ENCODE measurements at places on chromosomes 4 and X. TPM values are rescaled to one million over a fixed set of nuclear protein-coding genes. Genes with fewer than 3 reads are reported as not detected.

- DNase-seq = no peak
Measured at GRCh38 chr4:150491132-150492049, 90.6 kb upstream of the MAB21L2 start.

- no peak for DNase-seq
Measured at GRCh38 chrX:40237731-40238178, 140.0 kb upstream of the BCOR start.

Gene VCX3A
- not detected for total RNA-seq

DNA sequence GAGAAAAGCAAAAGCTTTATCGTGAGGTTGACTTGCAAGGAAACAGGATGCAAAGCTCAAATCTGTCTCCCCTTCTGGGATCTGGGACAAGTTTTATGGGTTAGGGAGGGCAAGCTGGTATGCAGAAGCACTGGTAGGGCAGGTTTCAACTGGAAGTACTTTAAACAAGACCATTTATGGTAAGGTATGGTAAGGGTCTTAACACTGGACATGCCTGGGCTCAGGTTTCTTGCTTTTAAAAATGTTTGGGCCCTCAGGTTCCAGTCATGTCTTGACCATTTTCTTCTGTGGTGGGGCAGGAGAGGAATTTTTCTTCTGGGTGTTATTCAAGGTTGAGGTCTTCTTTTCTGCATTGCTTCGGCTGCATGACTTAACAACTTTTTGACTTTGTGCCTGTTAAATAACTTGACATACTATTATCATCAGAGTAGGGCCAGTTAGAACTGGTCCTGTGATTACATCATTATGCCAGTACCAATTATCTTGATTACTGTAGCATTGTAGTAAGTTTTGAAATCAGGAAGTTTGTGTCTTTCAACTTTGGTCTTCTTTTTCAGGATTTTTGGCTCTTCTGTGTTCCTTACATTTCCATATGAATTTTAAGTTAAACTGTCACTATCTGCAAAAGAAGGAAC is 33.7 kb downstream of the CD38 start:
- no peak for DNase-seq

DNA sequence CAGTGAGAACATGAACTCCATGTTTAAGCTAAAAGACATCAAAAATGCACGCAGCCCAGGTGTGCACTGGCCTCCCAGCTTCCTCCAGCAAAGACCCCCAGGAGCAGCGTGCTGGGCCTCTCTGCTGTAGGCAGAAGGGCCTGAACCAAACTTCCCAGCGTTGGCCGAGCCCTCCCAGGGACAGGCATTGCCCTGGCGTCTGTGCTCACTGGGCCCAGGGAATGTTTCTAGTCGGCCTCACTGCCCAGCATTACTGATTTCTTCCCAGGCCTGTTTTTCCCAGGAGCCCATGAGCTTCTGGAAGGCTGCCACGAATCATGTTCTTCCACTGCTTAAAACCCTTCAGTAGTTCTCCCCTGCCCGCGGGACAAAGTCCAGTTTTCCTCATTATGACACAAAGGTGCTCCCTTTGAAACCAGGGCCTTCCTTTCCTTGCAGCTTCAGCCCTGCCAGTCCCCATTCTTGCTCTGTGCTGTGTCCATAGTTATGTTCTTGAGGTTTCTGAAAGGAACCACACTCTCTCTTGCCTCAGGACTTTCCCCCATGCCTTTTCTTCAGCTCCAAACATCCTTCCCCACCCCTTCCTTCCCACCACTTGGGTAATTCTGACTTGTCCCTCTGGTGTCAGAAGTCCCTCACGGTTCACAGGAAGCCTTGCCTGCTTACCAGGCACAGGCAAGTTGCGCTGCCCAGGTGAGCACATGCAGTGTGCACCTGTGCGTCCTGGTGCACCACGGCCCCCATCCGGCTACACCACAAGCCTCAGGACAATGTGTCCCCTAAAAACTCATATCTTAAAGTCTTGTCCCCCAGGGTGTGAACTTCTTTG is 93.4 kb upstream of the ENPP6 start:
- no peak for DNase-seq

Gene ETDA
- total RNA-seq = not detected

Gene ADH6
- total RNA-seq = not detected

DNA sequence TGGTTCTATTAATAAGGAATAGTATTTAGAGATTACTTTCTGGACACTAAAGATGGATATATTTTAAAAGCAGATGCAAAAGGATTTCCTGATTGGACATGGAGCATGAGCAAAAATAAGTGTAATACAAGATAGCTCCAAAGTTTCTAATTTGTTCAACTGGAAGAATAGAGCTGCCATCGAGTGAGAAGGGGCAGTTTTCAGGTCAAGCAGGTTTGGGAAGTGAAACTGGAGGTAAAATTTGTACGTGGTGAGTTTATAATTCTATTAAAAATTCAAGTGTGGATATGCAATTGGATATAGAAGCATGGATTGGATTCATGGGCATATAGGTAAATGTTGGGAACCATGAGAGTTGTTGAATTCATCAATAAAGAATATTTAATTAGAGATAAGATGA is 31.8 kb downstream of the PRDM8 start:
- no peak for DNase-seq

Gene FHL1
- total RNA-seq = 12.4 TPM

Gene RRAGB
- total RNA-seq = 6.1 TPM

GRCh38 chr4:133565379-133565778 is 416.3 kb downstream of the PCDH10 start:
- DNase-seq = no peak

Gene SPANXN4
- not detected for total RNA-seq

DNA sequence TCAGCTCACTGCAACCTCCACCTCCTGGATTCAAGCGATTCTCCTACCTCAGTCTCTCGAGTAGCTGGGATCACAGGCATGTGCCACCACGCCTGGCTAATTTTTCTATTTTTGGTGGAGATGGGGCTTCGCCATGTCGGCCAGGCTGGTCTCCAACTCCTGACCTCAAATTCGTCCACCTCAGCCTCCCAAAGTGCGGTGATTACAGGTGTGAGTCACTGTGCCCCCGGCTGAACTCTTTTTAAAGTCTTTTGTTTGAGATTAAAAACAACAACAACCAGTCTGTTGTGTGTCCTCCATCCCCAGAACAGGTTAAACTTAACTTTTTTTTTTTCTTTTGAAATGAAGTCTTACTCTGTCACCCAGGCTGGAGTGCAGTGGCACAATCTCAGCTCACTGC is 36.3 kb upstream of the RBPJ start:
- DNase-seq = no peak

Gene REPS2
- not detected for total RNA-seq

- DNase-seq = no peak
Measured at GRCh38 chr4:187504974-187505797, 490.4 kb upstream of the ZFP42 start.

- no peak for DNase-seq
Measured at GRCh38 chrX:2325076-2325784, 175.5 kb downstream of the DHRSX start.

- no peak for DNase-seq
Measured at GRCh38 chr4:26557164-26557563, 26.7 kb upstream of the TBC1D19 start.

DNA sequence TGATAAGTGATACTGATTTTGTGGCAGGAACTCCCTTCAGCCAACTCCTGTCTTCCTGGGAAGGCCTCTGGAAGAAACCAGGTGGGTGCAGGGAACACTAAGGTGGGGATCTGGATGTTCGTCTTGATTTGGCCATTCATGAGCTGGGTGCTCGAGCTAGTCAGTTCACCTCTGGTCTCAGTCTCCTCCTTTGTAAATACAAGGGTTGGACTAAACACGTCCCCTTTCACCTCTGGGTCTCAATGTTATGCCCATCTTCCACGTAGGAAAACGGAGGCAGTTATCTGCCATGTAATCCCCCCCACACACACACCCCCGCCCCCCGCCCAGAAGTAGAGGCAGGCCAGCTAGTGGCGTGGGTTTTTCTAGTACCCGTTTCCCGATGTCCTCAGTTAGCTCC is 4.1 kb upstream of the RS1 start:
- DNase-seq = no peak

- DNase-seq = no peak
Measured at GRCh38 chrX:112868586-112868985, 28.0 kb upstream of the AMOT start.

- DNase-seq = no peak
Measured at GRCh38 chrX:84363663-84364062, 138.6 kb downstream of the HDX start.

DNA sequence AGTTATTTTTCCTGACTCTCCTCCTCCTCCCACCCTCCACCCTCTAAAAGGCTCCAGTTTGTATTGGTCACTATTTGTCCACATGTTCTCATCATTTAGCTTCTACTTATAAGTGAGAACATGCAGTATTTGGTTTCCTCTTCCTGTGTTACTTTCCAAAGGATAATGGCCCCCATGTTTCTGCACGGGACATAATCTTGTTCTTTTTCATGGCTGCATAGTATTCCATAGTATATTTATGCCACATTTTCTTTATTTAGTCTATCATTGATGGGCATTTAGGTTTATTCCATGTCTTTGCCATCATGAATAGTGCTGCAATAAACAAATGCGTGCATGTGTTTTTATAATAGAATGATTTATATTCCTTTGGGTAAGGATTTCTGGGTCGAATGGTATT is 167.3 kb upstream of the GRID2 start:
- DNase-seq = no peak

Gene GALNT7
- 17.8 TPM for total RNA-seq

Gene STATH
- total RNA-seq = not detected

Gene ITM2A
- 93.9 TPM for total RNA-seq

DNA sequence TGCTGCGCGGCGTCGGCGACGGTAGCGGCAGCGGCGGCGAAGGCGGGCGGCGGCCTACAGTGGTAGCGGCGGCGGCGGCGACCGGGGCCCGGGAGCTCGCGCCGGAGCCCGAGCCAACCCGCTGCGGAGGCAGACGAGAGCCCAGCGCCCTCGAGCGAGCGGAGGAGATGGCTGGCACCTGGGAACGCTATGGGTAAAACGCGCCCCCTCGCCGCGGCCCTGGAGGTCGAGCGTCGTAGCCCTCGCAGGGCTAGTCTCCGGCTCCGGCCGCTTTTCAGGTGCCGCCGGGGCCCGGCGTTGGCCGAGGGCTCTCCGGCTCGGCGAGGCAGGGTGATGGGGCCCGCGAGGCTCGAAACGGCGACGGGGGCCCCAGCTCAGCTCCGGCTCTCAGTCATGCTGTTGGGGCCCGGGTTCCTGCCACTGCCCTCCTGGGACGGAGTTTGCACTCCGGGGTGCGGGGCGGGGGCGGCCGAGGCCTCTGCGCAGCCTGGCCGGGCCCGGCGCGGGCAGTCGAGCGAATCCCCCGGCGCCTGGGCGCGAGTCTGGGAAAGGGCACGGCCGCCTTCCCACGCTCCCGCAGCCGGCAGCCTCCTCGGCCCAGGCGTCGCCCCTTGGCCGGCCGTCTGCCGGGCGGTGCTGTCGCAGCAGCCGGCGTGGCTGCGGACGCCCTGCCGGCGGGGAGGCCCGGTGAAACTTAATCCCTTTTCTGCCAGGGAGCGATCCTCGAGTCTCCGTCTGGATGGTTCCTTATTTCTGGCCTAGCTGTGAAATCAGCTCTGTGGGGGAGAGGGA is 768 bp downstream of the MID2 start:
- peak; percentile 41 for DNase-seq

Gene MAGEB1
- not detected for total RNA-seq

DNA sequence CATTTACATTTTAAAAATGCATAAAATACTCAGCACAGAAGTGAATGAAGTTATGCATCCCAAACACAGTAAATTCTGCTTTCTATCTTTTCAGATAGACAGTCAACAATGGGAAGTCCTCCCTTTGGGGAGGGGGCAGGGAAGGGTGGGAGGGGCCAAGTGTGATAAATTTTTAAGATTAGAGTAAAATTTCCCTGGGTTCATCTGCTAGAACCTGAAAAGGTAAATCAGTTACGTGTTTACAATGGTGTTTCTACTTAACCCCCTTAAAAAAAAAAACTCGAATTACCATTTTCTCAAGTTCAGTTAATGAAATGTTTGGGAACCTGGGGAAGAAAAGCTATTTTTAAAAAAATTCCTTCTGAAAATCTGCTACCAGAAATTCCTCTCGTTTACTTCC is 9.1 kb downstream of the PITX2 start:
- DNase-seq = no peak

GRCh38 chr4:188220006-188220405 is 80.8 kb downstream of the TRIML1 start:
- DNase-seq = no peak
